ENCODE measurements at places on chromosomes 12 and 14.

DNA sequence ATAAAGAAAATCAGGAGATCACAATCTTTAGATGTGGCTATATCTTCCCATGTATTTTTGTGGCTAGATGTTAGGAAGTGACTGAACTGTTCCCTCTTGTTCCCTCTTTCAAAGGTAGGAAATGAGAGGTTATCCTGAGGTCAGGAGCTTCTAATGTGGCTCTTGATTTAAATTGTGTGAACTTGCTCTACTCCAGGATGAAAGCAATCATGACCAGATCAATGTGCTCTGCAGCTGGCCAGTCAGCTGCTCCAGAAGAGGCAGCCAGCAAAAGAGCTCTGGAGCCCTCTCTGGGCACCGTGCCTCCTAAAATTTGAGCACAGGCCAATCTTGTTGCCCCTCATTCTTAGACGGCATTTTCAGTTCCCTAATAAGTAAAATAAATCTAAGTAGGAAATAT lies 32.0 kb downstream of the CDK17 start:
- DNase-seq: no peak

DNA sequence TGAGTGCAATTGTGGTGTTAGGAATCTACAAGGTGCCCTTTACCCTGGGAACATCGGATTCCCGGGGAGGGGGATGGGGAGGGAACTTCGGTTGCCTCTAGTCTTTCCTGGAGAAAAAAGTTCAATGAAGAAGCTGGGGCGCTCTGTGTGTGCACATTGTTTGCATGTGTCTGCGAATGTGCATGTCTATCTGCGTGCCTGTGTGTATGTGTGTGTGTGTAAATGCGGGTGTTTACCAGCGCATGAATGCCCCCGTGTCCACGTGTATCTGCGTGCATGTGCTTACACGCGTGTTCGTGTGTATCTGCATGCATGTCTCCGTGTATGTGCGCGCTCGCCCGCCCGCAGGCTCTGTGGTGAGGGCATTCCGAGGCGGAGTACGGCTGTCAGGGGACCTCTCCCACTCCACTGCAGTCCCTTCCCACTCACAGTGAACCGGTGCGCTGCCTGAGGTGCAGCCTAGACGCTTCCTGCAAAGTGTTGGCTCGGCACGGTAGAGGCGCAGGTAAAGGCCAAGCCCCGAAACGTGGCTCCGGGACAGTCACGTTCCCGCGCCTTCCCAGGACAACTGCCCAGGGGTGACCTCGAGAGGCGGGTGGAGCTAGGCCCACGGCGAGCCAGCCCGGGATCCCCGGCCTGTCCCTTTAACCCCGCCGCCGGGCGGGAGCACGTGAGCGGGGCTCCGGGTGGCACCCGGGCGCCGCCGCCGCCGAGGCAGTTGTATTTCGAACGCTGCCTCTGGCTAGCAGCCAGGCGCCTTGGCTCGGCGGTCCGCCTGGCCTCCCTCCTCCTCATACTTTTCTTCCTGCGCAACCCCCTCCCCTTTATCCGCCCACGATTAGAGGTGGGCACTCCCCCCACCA lies 539 bp upstream of the HMGA2 start:
- no peak for DNase-seq

GRCh38 chr12:65655074-65655493 lies 169.2 kb upstream of the HMGA2 start:
- DNase-seq: no peak

GRCh38 chr12:62813031-62813829 lies 121.7 kb downstream of the PPM1H start:
- peak; percentile 72 for DNase-seq

GRCh38 chr14:105999361-106000028 lies 473.1 kb downstream of the TMEM121 start:
- DNase-seq: peak; percentile 67

- no peak for DNase-seq
These were observed 17.7 kb downstream of the SBNO1 start for GRCh38 chr12:123346946-123347345.

- no peak for DNase-seq
These were observed 133.2 kb upstream of the NOVA1 start for GRCh38 chr14:26730929-26731618.

DNA sequence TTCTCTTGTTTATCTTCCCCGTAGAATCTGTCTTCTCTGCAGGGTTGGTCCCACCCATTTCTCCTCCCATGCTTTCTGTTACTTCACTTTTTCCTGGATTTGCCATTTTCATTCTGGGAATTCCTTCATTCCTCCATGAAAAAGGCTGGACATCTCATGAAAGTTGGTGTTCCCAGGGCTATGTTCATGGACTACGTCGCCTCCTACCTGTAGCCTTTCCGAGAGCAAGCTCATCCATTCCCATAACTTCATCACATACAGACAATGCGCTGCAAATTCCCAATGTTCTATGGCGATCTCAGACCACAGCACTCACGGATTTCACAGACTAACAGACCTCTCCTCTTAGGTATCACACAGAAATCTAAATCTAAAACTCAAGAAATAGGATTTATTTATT lies 217.1 kb downstream of the EXOC5 start:
- no peak for DNase-seq

GRCh38 chr14:77241955-77242354 lies 29.1 kb downstream of the NGB start:
- DNase-seq: no peak

- DNase-seq: no peak
These were observed 5.3 kb downstream of the EXOC3L4 start for GRCh38 chr14:103099733-103100280.

DNA sequence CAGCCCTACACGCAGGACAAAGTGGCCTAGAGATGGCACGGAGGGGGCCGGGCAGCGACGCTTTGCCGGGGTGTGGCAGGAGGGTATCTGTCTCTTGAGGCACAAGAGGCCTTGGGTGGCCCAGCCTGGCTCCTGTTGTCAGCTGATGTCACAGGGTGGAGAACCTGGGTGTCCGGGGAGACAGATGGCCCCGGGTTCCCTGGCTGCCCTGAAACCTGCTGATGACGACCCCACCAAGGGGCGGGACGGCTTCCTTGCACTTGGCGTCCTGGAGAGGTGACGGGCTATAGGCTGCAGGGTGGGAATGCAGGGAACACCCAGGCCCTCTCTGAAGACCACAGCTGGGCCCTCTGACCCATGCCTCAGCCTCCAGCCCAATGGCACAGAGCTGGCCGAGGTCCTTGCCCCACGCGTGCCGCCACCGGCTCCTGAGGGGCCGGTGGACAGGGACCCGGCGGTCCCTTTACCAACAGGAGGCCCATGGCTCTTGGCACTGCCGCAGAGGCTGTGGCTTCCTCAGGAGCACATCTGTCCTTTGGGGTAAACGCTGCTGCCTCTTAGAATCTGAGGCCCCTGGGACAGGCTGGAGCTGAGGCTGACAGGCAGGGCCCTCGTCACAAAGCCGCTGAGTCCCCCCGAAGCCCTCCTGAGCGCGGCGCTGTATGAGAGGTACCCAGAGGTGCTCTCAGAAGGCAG lies 16.4 kb downstream of the TRMT61A start:
- peak; percentile 7 for DNase-seq
